ENCODE measurements at places on chromosomes 7 and 10.

DNA sequence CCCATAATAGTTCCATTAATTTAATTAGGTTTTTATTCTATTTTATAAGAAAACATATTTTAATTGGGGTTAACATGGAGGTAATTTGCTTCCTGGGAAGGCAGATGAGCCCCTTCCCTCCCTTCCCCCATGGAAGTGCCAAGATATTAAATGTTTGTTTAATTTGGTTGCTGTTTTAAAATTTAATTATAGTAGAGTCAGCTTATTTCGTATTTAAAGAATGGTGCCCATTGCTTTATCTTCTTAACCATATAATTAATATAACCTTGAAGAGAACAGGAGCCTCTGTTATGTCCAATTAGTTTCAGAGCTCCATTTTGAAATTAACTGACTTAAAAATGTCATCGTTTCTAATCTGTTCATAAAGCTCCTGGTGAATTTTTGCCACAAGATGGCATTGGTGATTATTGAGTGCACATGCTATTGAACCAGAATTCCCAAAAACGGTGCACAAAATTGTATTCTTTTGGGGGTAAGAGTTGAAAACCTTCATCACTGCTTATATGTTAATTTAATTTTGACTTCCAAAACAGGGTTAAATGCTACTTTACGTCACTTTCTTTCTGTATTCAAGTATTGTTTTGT lies 26.0 kb downstream of the KLHDC10 start:
- DNase-seq, result no peak

- DNase-seq, result no peak
Observed at GRCh38 chr7:103445228-103446048, 569 bp downstream of the SLC26A5 start.

DNA sequence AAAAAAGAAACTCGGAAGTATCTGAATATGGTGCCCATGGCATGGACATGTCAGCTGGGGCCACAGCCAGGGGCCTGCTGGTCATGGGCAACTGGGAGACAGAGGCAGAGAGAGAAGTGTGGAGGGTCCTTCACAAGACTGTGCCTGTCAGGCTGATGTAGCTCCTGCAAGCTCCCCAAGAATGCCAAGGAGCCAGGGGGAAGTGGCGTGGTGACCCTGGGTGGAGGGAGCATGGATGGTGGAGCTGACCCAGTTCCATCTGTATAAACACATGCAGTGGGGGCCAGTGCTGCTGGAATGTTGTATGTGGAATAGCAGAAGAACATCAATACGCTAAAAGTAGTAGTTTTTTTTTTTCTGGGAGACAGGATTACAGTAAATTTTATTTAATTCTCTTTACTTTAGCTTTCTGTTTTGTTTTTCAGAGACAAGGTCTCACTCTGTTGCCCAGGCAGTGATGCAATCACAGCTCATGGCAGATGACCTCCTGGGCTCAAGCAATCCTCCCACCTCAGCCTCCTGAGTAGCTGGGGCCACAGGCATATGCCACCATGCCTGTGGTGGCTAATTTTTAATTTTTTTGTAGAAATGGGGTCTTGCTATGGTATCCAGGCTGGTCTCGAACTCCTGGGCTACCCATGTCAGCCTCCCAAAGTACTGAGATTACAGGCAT lies 10.5 kb upstream of the ZMIZ2 start:
- no peak for DNase-seq

DNA sequence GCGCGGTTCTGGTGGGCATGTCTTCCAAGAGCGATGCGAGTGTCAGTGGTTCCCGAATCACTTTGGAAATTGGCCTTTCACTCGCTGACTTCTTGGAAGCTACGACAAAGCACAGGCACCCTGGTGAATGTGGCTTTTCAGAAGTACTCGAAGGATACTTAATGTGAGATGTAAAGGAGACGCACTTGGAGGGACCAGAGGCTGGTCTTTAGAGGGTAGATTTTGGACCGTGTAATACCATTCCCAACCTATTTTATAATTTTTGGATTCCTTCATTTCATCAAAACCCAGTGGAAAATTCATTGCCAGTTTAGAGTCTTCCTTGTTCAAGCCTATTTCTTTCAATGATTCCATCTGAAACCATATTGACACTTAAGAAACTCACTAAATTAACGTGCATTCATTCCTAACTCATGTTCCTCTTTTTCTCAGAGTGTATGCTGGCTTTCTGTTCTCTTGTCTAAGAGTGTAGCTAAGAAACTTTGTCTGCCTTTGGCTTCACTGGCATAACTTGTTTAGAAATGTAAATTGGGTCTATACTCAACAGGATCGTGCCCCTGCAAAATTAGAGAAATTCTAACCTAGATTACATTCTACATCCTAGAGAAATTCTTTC lies 645 bp upstream of the COPG2 start:
- DNase-seq, result no peak

DNA sequence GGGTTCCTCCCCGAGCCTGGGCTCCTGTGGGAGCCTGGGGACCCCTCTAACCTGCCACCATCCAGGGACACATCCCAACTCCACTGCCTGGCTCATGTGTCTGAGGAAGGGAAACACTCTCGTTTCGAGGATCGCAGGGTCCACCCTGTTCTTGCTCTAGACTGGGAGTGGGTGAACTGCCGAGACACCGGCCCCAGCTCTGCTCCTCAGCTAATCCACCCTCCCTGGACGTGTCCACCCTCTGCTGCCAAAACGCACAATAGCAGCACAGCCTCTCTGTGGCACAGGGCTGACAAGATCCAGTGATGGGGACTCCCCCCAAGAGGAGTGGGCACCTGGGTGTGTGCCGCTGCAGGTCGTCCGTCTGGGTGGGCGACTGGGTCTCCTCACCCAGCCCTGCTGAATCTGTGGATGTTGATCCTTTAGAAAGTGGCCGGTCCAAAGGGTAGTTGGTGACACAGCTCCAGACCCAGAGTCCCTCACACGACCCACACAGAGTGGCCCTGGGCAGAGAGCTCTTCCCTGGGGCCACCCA lies 65.2 kb upstream of the FAM20C start:
- no peak for DNase-seq

DNA sequence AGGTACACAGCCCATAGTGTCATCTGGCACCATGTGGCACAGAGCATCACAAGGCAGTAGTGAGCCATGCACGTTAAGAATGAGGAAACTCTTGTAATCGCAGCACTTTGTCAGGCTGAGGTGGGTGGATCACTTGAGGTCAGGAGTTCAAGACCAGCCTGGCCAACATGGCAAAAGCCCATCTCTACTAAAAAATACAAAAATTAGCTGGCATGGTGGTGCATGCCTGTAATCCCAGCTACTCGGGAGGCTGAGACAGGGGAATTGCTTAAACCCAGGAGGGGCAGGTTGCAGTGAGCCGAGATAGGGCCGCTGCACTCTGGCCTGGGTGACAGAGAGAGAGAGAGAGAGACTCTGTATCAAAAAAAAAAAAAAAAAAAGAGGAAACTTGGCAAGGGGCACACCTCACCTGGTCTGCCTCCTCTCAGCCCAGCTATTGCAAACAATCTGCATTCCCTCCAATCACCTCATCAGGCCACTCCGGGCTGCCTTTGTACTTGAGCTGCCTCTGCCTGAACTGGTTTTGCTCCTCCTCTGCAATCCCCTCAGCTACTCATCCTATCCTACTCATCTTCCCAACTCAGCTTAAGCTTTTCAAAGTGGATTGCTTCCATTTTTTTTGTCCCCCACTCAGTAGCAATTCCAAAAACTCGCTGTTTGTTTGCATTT lies 46.0 kb upstream of the OPTN start:
- DNase-seq, result no peak

- no peak for DNase-seq
Observed at GRCh38 chr7:68146983-68147382, 1150.3 kb downstream of the TYW1 start.

GRCh38 chr7:75049817-75050216 lies 23.8 kb downstream of the RCC1L start:
- no peak for DNase-seq

GRCh38 chr10:90787393-90788198 lies 70.2 kb downstream of the HTR7 start:
- DNase-seq, result peak; percentile 12

GRCh38 chr10:128751284-128751683 lies 625.1 kb upstream of the MKI67 start:
- no peak for DNase-seq

DNA sequence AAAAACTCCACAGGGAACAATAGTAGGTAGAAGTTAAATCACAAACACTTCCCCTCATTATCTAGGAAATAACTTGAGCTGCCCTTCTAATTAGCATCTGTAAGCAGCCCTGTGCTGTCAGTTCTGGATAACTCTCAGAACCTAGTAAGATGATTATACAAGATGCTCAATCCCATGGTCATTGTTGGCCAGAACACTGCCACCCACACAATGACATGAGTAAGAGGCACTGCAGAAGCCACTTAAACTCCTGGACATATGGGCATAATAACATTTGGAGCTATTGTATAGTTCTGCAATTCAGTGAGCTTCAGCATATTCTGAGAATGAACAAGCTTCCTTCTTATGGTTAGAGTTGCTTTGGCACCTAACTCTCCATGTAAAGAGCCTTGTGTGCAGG lies 153.8 kb downstream of the PLPP4 start:
- no peak for DNase-seq

GRCh38 chr7:13948019-13948801 lies 41.3 kb downstream of the ETV1 start:
- no peak for DNase-seq

DNA sequence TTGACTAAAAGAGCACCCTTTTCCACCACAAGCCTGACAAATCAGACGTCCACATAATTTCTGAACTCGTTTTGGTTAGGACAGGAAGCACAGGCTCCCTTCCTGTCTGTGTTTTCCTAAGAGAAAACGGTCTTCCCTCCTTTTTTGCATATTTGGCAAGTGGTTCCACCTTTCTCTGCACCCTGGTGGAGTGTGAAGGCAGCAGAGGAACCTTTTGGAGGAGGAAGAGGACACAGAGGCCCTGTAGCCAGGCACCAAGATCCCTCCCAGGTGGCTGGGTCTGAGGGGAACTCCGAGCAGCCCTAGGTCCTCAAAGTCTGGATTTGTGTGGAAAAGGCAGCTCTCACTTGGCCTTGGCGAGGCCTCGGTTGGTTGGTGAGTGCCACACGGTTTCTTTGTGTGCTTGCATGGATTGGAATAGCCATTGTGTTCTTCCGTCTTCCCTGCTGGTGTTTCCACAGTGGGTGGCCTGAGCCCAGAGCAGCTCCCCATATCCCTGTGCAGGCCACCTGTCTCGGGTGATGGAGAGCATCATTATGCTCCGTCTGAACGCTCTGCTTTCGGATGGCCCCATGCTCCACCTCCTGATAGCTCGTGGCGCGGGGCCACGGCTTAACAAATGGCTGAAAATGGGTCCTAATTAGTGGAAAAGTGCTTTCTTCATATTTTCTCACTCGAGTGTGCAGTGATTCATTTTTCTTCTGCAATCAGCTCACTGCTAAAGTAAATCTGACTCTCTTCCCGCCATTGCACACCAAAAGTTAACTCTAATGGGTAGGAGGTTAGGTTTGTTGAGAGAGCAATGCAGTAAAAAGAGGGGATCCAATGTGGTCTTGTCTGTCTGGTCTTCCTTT lies 4.2 kb downstream of the IKZF1 start:
- no peak for DNase-seq

DNA sequence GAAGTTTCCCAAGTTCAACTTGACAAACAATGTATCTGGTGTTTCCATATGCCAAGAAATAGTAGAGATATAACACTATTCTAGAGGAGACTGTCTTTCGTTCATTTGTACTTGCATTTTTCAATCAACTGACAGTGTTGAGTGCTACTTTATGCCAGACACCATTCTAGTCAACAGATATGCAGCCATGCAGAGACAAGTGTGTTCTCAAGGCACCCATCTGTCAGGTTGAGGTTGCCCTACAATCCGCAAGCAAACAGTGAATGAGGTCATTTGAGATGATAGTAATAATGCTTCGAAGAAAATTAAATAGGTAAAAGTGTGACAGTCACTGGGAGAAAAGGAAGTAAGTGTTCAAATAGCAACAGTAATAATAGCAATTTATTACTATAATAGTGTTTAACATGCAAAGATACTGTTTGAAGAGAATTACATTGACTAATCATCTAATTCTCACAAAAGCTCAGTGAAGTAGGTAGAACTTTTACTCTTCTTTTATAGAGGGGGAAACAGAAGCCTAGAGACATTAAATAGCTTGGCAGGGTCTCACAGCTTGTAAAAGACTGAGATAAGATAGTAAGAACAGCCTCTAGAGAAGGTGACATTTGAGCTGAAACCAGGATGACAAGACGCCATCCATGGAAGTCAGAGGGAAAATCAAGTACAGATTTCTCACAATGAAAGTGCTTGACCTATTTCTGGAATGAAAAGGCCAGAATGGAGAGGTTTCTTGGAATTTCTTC lies 936.9 kb downstream of the SORCS3 start:
- no peak for DNase-seq

GRCh38 chr7:91512958-91513357 lies 248.7 kb downstream of the FZD1 start:
- peak; percentile 2 for DNase-seq

- DNase-seq, result no peak
Observed at GRCh38 chr10:131725581-131726069, 175.2 kb upstream of the PPP2R2D start.

GRCh38 chr10:84563355-84563754 lies 235.0 kb downstream of the CCSER2 start:
- DNase-seq, result no peak

- no peak for DNase-seq
Observed at GRCh38 chr7:151621961-151622360, 102.3 kb upstream of the RHEB start.

DNA sequence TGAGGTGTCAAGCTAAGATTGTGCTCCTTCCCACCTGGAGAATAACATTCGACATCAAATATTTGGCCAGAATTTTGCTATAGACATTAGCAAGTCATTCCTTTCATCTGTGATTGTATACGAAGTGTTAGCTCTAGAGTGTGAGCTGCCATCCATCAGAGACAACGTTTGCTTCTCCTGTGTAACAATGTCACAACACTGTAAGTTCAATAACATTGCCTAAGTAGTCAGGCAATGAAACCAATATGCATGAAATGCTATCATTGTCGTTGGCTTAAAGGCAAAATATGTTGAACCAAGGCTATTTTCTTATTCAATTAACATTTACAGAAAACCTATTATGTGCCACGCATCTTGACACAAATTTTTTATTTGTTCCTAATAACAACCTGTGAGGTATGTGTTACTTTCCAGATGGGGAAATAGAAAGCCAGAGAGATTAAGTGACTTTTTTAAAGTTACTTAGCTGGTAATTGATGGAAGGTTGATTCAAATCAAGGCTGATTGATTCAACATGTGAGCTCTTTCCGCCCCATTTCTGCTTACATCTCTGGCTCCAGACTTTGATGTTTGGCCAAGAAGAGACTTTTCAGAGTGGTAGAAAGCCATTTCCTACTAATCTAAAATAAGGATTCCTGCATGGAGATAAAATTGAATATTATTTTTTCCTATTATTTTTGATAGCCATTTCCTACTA lies 32.0 kb downstream of the BET1 start:
- no peak for DNase-seq

- peak; percentile 14 for DNase-seq
Observed at GRCh38 chr7:76020031-76020714, 25.8 kb upstream of the TMEM120A start.

DNA sequence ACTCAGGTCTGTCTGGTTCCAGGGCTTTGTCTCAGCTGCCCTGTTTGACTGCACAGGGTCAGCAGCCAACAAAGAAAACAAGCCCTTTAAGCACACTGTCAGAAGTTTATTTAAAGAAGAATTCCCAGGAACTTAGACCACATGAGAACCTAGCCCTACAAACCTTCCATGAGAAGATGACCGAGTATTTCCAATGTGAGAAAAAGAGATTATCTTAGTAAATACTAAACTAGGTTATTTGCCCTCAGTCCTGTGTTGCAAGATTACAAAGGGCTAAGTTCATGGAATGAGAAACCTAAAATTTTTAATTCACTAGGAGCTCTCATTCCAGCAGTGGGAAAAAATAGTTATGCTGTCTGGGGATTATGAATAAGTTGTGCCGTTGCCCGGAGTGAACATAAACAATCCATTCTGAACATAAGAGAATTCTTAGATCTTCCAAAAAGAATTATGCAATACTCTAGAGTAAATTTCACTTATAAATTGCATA lies 46.7 kb downstream of the NOC3L start:
- DNase-seq, result no peak

Data from kidney glomerular epithelial cell (primary cell).